ENCODE measurements at places on chromosomes 5 and 9.

DNA sequence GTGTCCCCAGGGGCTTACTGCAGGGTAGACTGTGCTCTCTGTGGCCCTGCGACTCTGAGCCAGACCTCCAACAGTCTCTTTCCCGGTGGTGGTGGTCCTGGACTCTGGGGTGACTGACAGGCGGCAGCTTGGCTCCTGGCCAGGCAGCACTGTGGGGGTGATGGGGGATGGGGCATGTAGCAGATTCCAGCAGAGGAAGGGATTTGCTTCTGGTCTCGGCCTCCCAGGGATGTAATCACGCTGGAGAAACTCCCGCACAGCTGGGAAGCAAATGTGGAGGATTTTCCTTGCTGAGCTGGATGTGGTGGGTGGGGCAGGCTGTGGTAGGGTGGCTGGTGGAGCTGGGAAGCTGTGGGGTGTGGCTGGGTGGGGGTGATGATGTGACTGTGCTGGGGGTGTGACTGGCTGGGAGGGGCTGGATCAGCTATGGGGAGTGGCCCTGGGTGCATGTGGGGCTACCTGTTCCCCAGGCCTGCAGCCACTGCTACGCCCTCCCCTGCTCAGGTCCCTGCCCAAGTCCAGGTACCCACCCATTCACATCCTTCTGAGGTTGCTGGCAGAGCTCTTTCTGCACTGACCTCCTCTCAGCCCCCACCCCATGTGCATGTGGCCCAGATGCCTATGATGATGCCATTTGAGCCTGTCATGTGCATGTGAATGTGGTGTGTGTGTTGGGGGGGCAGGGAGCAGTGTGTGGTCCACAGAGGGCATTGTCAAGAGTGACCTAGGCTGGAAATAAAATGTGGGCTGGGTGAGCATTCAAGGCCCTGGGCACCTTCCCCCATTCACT lies 3.8 kb downstream of the NDST1 start:
- no peaks in the 10 kb centered on the region for H3K36me3 ChIP-seq
- no peak overlapping the region for H3K4me3 ChIP-seq
- H3K27me3 ChIP-seq = no peaks in the 10 kb centered on the region

- H3K4me1 ChIP-seq = no peaks in the 10 kb centered on the region
- no peak overlapping the region for H3K27ac ChIP-seq
- H3K4me3 ChIP-seq = no peak overlapping the region
- H3K27me3 ChIP-seq = no peaks in the 10 kb centered on the region
- H3K36me3 ChIP-seq = no peaks in the 10 kb centered on the region
These were observed 172.0 kb downstream of the CRB2 start for GRCh38 chr9:123527981-123528380.

GRCh38 chr5:54401515-54401914 lies 54.0 kb upstream of the HSPB3 start:
- no peaks in the 10 kb centered on the region for H3K36me3 ChIP-seq
- H3K4me3 ChIP-seq = no peak overlapping the region
- no peak for DNase-seq
- no peaks in the 10 kb centered on the region for H3K4me1 ChIP-seq
- H3K27ac ChIP-seq = no peak overlapping the region
- H3K27me3 ChIP-seq = no peaks in the 10 kb centered on the region

DNA sequence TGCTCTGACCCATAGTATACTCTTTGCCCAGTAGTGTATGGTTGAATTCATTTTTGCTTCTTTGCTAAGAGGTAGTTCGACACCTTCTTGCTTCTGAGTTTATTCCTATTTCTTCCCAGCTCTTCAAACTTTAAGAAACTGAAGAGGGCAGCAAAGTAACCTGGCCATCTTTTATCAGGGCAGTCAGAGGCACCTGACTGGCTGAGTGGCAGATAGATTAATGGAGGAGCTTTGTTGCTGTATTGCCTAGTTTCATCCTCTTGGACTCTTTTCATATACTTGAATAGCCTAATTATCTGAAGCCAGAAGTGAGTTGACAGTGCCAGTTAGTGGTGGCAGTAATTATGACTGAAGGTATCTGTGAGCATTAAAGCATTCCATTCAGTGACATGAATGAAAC lies 82.5 kb downstream of the UHRF2 start:
- DNase-seq = no peak
- H3K27ac ChIP-seq = no peak overlapping the region
- H3K4me1 ChIP-seq = no peaks in the 10 kb centered on the region
- H3K27me3 ChIP-seq = no peaks in the 10 kb centered on the region

GRCh38 chr9:125141251-125141650 lies 2.1 kb downstream of the SCAI start:
- no peaks in the 10 kb centered on the region for H3K36me3 ChIP-seq
- DNase-seq = no peak
- H3K27ac ChIP-seq = no peak overlapping the region
- H3K4me1 ChIP-seq = no peaks in the 10 kb centered on the region

DNA sequence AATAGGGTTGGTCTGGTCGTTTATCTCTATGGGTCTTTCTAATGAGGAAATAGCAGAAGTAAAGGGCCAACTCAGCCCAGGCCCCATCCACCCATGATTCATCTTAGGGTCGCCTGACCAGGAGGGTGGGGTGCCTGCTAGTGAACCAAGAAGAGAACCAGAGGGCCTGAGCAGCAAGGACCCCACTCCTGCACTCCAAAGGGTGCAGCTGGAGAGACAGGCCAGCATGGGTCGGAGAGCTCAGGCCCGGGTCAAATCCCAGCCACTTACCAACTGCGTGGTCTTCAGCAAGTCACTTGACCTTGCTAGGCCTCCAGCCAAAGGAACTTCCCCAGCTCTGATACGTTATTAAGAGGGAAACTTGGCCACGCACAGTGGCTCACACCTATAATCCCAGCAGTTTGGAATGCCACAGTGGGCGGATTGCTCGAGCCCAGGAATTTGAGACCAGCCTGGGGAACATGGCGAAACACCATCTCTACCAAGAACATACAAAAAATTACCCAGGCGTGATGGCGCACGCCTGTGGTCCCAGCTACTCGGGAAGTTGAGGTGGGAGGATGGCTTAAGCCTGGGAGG lies 4.3 kb downstream of the BBLN start:
- H3K4me1 ChIP-seq = peaks cover 23% of the 10 kb centered on the region
- no peaks in the 10 kb centered on the region for H3K27me3 ChIP-seq
- no peak overlapping the region for H3K27ac ChIP-seq
- H3K36me3 ChIP-seq = peaks cover 19% of the 10 kb centered on the region
- DNase-seq = no peak
- H3K4me3 ChIP-seq = no peak overlapping the region

GRCh38 chr5:136226401-136226800 lies 33.4 kb upstream of the SMIM32 start:
- peaks cover 5% of the 10 kb centered on the region for H3K27me3 ChIP-seq
- no peak overlapping the region for H3K4me3 ChIP-seq
- no peak overlapping the region for H3K27ac ChIP-seq
- H3K4me1 ChIP-seq = no peaks in the 10 kb centered on the region
- DNase-seq = no peak

GRCh38 chr9:77679088-77679487 lies 31.0 kb upstream of the GNA14 start:
- no peak for DNase-seq
- no peaks in the 10 kb centered on the region for H3K27me3 ChIP-seq
- no peaks in the 10 kb centered on the region for H3K36me3 ChIP-seq
- no peak overlapping the region for H3K4me3 ChIP-seq
- H3K4me1 ChIP-seq = no peaks in the 10 kb centered on the region

DNA sequence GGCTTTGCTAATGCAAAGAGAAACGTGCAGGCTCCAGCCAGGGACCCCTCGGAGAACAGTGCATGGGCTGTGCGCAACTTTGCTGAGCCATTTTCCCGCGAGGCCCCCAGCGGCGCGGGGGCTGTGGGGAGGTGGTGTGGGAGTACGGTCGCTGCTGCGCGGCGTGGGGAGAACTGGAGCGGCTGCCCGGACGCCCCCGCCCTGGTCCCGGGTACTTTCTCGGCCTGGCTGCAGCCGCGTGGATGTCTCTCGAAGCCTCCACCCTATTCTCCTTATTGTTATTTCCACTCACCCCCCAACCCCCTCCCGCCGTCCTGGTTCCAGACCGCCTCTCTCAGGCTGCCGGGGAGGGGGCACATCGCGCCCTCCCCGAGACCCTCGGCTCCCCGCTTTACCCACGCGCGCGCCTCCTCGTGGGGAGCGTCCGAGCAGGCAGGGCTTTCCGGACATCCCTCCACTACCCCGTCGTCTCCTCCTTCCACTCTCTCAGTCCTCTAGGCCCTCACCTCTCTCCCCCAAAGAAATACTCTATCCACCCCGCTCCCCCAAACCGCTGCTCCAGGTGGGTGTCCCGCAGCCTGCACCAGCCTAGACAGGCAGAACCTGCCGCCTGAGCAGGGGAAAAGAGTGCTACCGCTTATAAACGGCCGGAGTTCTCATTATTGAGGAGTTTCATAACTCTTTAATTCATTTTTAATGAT lies 68.6 kb upstream of the TBCA start:
- peak overlapping the region; percentile 47 for H3K27ac ChIP-seq
- no peaks in the 10 kb centered on the region for H3K36me3 ChIP-seq

DNA sequence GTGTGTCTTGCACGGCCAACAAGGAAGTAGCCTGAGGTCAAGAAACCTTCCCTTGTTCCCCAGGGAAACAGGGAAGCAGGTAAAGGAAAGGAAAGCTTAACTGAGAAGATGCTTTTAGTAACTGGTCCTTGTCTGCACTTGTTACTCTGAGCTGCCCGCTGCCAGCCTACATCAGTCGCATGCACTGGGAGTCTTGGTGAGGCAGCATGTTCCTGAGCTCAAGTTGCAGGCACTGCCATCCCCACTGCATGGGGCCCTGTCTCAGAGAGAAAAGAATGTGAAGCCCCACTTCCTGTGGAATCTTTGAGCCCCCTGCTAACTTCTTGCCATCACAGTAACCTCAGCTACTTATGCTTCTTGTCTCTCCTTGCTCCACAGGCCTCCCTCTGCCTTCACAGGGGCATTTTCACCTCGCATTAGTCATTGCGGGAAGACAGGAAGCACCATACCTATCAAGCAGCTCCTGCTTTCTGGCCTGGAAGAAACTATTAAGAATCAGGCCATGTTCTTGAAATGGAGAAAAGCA lies 344.1 kb upstream of the ADAMTSL1 start:
- no peak overlapping the region for H3K27ac ChIP-seq
- H3K4me3 ChIP-seq = no peak overlapping the region
- H3K4me1 ChIP-seq = no peaks in the 10 kb centered on the region
- H3K36me3 ChIP-seq = no peaks in the 10 kb centered on the region
- no peak for DNase-seq

GRCh38 chr9:131385296-131385695 lies 8.6 kb upstream of the PRRC2B start:
- DNase-seq = no peak
- H3K27me3 ChIP-seq = no peaks in the 10 kb centered on the region
- no peak overlapping the region for H3K27ac ChIP-seq
- H3K4me1 ChIP-seq = no peaks in the 10 kb centered on the region
- H3K4me3 ChIP-seq = no peak overlapping the region

- H3K4me1 ChIP-seq = peaks cover 7% of the 10 kb centered on the region
- no peak for DNase-seq
- H3K27ac ChIP-seq = no peak overlapping the region
- H3K4me3 ChIP-seq = no peak overlapping the region
- no peaks in the 10 kb centered on the region for H3K27me3 ChIP-seq
- no peaks in the 10 kb centered on the region for H3K36me3 ChIP-seq
These were observed 200.1 kb downstream of the GAPVD1 start for GRCh38 chr9:125461636-125462190.

DNA sequence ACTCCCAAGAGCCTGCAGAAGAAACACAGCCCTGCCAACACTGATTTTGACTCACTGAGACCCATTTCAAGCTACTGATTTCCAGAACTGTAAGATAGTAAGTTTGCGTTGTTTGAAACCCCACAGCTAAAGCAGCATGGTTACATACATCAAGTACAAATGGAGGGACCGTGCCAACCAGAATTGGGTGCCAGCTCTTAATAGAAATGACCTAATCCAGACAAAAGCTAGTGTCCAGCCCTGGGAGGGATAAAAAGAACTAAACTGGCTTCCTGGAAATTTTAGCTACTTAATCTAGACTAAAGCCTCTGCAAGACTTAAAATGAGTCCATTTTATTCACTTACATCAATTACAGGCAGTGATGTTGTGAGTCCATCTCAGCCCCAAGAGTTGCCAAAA lies 122.6 kb downstream of the ADAMTS12 start:
- H3K36me3 ChIP-seq = no peaks in the 10 kb centered on the region
- H3K27me3 ChIP-seq = no peaks in the 10 kb centered on the region
- no peak overlapping the region for H3K27ac ChIP-seq
- DNase-seq = no peak
- no peaks in the 10 kb centered on the region for H3K4me1 ChIP-seq

DNA sequence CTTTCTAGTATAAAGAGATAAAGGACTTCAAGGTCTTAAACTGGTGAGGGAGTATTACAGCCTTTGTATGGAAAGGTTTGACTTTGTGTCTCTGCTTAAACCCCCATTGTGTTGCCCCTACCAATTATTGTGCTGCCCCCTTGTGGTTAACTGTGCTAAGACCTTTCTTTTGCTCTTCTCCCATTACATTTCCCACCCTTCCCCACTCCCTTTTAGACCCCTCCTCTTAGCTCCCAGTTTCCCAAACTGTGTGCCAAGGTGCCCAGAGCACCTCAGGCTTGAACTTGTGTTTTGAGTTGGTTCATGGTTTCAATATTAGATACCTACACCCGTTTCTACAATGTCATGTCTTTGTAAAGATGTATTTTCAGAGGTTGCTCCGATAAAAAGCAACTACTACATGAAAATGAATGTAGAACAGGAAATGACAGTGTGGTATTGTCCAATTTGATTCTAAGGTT lies 2.9 kb downstream of the JAK2 start:
- no peaks in the 10 kb centered on the region for H3K4me1 ChIP-seq
- no peak overlapping the region for H3K4me3 ChIP-seq
- no peaks in the 10 kb centered on the region for H3K27me3 ChIP-seq
- H3K36me3 ChIP-seq = no peaks in the 10 kb centered on the region
- no peak overlapping the region for H3K27ac ChIP-seq
- DNase-seq = no peak

DNA sequence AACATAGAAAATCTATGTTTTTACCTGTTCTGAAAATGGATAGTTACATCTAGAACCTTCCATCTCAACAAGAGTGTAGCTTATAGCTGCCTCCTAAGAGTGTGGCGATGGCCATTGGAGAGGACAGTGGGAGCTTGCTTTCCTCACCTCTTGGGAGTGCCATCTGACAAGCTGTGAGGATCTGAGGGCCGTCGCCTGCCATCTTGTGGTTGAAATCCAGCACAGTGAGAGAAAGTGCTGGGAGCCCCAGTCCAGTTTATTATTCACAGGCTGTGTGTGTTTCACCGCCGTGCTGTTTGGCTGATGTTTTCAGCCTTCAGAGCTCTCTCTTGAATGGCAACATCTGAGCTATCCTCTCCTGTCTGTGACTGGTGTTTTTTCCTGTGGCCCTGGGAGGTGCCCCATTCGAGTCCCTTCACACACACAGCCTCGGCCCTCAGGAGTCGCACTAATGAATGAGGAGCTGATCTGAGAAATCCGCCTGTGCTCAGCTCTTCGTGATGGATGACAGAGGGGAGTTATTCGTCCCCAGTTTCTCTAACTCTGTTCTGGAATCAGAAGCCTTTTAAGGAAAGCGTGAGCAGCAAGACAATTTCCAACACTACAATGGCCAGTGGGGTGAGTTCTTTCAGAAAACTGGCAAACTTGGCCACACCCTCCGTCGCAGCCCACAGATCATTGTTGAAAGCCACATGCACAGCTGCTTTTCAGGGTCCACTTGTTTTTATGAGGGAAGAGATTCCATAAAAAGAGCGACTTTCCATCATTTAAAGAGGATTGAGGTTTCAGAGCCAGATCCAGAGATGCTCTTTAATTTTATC lies 170.3 kb downstream of the PDZD2 start:
- no peak overlapping the region for H3K27ac ChIP-seq
- H3K36me3 ChIP-seq = no peaks in the 10 kb centered on the region
- H3K4me1 ChIP-seq = peaks cover 9% of the 10 kb centered on the region
- no peak overlapping the region for H3K4me3 ChIP-seq

GRCh38 chr5:6868171-6868570 lies 154.9 kb downstream of the TENT4A start:
- no peaks in the 10 kb centered on the region for H3K36me3 ChIP-seq
- no peaks in the 10 kb centered on the region for H3K27me3 ChIP-seq
- DNase-seq = no peak
- no peak overlapping the region for H3K4me3 ChIP-seq
